Activated CD8-positive, alpha-beta T cell treated with anti-CD3 and anti-CD28 coated beads, Interleukin-2, amount 10 ng/mL, durations not matched to agents 7 days and 5 days (primary cell): ENCODE measurements at places on chromosomes 3 and 15.
A peak's percentile ranks its signal among the peaks of the same experiment; 100 is the strongest.

DNA sequence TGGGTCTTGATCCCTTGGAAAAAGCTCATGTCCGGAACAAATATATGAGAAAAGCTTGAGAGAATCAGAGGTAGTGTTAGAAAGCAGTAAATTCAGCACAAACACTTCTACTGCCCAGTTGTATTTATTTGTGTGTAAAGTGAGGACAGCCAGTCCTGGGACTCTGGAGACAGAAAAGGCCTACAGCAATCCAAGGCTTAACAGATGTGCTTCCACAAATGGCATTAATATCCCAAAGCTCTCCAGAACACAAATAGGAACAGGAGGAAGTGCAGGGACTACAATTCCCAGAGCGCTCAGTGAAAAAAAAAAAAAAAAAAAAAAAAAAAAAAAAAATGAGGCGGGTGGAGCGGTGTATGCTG is 390 bp upstream of the AP2M1 start:
- no peaks in the 10 kb centered on the region for H3K27me3 ChIP-seq
- peaks cover 27% of the 10 kb centered on the region for H3K36me3 ChIP-seq
- H3K4me1 ChIP-seq, result peaks cover 31% of the 10 kb centered on the region
- peak overlapping the region; percentile 87 for H3K4me3 ChIP-seq
- H3K27ac ChIP-seq, result peak overlapping the region; percentile 86
- no peak for DNase-seq

- H3K4me3 ChIP-seq, result no peak overlapping the region
- DNase-seq, result peak; percentile 70
- H3K27ac ChIP-seq, result no peak overlapping the region
- H3K27me3 ChIP-seq, result no peaks in the 10 kb centered on the region
- no peaks in the 10 kb centered on the region for H3K36me3 ChIP-seq
Measured at GRCh38 chr15:68383161-68384074, 48.5 kb downstream of the ITGA11 start.

- H3K4me3 ChIP-seq, result peak overlapping the region; percentile 73
- no peak for DNase-seq
- peaks cover 37% of the 10 kb centered on the region for H3K27me3 ChIP-seq
- H3K27ac ChIP-seq, result no peak overlapping the region
- H3K4me1 ChIP-seq, result peaks cover 12% of the 10 kb centered on the region
Measured at GRCh38 chr15:40253167-40253790, 14.4 kb downstream of the PAK6 start.

- no peak overlapping the region for H3K27ac ChIP-seq
- H3K4me1 ChIP-seq, result peaks cover 5% of the 10 kb centered on the region
- H3K4me3 ChIP-seq, result no peak overlapping the region
Measured at GRCh38 chr15:81107889-81108288, 26.2 kb upstream of the CFAP161 start.

DNA sequence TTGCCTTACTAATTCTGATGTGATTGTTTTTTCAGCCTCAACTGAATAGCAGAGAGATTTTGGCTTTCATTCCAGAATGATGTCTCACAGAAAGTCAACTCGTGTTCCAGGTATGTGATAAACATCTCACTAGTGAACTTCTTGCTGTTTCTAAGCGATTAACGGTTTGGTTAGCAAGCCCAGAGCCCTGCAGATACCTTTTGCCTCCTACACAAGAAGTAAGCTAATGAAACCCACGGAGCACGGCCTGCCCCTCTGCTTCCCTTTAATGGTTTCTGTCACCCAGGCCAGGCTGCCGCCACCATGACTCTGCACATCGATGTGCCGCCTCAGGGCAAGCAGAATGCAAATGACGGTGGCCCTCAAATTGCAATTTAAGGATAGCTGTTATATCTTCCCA is 155.9 kb upstream of the ICE2 start:
- no peak for DNase-seq
- H3K36me3 ChIP-seq, result no peaks in the 10 kb centered on the region
- peaks cover 12% of the 10 kb centered on the region for H3K27me3 ChIP-seq
- peaks cover 12% of the 10 kb centered on the region for H3K4me1 ChIP-seq

DNA sequence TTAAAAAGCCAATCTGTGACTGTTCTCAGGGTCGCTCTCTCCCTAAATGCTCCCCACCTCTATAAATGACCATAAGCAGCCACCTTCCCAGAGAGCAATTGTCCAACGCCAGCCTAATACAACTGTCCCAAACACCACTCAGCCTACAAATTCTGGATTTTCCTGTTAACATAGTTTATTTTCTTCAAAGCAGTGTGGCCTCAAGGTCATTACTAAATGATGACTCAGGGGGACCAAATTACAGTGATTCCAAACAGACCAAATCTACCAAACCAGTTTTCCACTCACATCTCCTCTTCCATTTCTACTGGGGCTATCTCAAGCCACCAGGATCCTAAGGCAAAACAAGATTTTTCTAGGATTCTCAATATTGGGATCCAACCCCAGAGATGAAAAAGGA is 22.5 kb downstream of the HEXA start:
- no peak overlapping the region for H3K27ac ChIP-seq
- no peaks in the 10 kb centered on the region for H3K27me3 ChIP-seq
- peaks cover 35% of the 10 kb centered on the region for H3K36me3 ChIP-seq
- no peak for DNase-seq

DNA sequence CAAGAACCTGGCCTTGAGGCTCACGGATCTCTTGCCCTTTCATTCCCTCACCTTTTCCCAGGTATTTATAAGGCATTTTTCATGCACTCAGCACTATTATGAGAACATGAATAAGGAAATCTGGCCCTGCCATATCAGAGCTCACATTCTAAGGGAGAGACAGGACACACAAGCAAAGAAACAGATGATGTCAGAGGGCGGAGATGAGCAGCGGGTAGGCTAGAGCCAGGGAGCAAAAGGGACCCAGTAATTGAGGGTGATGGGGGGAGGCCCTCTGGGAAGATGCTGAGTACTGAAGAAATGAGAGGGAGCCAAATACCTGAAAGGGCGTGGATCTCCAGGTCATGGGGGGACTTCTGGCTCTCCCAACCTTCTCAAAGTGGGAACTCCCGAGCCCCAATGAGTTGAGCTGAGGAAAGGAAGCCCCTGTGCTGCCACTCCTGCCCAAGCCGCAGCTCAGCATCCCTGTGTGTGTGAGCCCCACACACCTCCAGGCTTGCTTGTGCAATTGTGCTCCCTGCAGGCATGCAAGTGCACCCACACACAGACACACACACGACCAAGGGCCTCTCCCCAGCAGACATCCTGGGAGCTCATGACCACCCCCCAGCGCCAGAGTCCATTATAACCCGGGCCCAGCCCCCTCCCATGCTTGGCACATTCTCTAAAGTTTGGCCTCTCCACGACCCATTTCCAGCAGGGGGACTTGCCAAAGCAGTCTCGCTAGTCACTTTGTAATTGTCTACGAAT is 81.4 kb upstream of the PXYLP1 start:
- H3K4me3 ChIP-seq, result no peak overlapping the region
- H3K27ac ChIP-seq, result no peak overlapping the region
- H3K36me3 ChIP-seq, result no peaks in the 10 kb centered on the region
- no peak for DNase-seq

DNA sequence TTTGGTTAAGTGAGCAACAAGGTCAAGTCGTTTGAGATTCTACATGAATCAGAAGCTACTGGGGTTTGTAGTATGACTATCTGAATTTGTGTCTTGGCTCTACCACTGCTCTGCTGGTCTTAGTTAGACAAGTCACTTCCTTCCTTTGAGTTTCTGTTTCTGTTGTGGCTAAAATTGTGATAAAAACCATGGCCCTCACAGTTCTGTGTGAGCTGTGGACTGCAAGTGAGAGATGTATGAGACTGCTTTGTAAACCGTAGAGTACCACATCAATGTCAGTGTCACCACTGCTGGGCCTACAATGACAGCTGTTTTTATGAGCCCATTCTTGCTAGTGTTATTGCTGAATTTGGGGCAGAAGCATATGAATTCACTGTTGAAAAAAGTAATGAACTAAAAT is 32.7 kb downstream of the RARB start:
- H3K36me3 ChIP-seq, result no peaks in the 10 kb centered on the region
- no peak overlapping the region for H3K4me3 ChIP-seq
- peak; percentile 36 for DNase-seq
- H3K27ac ChIP-seq, result peak overlapping the region; percentile 43
- H3K27me3 ChIP-seq, result peaks cover 4% of the 10 kb centered on the region

GRCh38 chr3:23840521-23840920 is 34.8 kb downstream of the UBE2E1 start:
- no peaks in the 10 kb centered on the region for H3K36me3 ChIP-seq
- DNase-seq, result no peak
- H3K4me1 ChIP-seq, result no peaks in the 10 kb centered on the region
- H3K27ac ChIP-seq, result no peak overlapping the region
- no peaks in the 10 kb centered on the region for H3K27me3 ChIP-seq

DNA sequence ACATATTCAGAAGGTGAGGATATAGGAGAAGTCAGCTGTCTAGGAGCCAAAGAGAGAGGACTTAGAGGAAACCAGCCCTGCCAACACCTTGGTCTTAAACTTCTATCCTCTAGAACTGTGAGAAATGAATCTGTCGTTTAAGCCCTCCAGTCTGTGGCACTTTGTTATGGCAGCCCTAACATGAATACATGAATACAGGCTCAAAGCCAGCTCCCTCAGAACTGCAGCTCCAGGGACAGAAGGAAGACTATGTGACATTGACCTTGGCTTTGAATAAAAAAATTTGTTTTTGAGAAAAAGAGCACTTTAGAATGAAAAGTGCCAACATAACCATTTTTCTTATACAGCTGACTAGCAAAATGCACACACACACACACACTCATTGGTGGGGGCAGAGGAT is 110.9 kb upstream of the ATP2B2 start:
- peaks cover 7% of the 10 kb centered on the region for H3K27me3 ChIP-seq
- DNase-seq, result no peak
- H3K36me3 ChIP-seq, result no peaks in the 10 kb centered on the region
- no peaks in the 10 kb centered on the region for H3K4me1 ChIP-seq
- H3K4me3 ChIP-seq, result no peak overlapping the region

- H3K4me1 ChIP-seq, result peaks cover 21% of the 10 kb centered on the region
- DNase-seq, result no peak
- H3K36me3 ChIP-seq, result no peaks in the 10 kb centered on the region
- no peak overlapping the region for H3K27ac ChIP-seq
- H3K4me3 ChIP-seq, result no peak overlapping the region
Measured at GRCh38 chr15:98773616-98774015, 125.3 kb downstream of the IGF1R start.

- no peak overlapping the region for H3K27ac ChIP-seq
- H3K27me3 ChIP-seq, result no peaks in the 10 kb centered on the region
- DNase-seq, result no peak
- peaks cover 50% of the 10 kb centered on the region for H3K4me1 ChIP-seq
- no peak overlapping the region for H3K4me3 ChIP-seq
Measured at GRCh38 chr3:152375546-152375945, 106.8 kb downstream of the MBNL1 start.

DNA sequence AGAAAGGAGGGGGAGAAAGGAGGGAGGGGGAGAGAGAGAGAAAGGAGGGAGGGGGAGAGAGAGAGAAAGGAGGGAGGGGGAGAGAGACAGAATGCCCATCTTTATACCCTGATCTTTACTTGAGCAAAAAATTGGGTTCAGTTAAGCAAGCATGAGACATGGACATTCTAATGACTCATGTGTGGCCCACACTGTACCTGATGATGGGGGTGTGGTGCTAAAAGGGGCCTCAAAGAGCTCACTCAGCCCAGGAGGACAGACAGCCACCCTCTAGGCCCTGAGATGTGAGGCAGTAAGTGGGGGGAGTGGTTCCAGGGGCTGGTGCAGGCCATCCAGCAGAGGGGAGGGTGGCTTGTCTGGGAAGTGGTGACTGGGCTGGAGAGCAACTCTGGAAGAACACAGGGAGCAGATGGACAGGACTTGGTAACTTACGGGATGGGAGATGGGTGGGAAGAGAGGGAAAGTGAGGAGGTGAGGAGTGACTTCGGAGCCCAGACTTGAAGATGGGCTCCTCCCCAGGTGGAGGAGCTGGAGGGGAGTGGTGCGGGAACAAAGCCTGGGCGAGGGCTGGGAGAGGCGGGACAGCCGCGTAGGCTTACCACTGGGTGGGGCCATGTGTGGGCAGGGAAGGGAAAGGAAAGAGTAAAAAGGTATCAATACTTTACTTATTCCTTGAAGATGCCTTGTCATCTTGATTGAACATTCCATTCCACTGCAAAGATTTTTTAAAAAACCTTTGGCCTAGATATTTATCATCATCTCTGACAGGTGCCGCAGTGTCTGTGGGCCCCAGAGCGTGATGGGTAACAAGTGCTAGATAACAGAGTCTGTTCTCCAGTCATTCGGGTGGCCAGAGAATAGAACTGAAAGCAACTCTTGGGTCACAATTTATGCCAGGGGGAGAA is 32.3 kb downstream of the TSPAN3 start:
- H3K4me1 ChIP-seq, result no peaks in the 10 kb centered on the region
- H3K36me3 ChIP-seq, result peaks cover 76% of the 10 kb centered on the region
- DNase-seq, result peak; percentile 23

- H3K27ac ChIP-seq, result no peak overlapping the region
- no peak for DNase-seq
- H3K27me3 ChIP-seq, result peaks cover 3% of the 10 kb centered on the region
- H3K36me3 ChIP-seq, result no peaks in the 10 kb centered on the region
- H3K4me3 ChIP-seq, result no peak overlapping the region
Measured at GRCh38 chr3:66098436-66098835, 59.7 kb upstream of the MAGI1 start.

DNA sequence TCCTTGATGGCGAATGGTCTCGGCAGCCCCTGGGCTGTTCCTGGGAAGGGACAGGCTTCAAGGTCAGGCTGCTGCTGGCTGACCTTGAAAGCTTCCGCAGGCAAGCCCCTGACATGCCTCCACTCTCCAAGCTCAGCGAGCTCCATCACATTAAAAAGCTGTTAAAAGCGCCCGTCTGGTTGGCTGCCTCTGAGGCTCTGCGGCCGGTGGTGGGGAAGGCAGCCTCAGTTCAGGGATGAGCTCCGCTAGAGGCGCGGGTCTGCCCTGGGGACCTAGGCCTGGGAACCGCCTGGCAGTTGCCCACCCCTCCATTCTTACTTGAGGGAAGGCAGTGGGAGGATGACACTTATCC is 103.8 kb downstream of the LINGO1 start:
- peaks cover 8% of the 10 kb centered on the region for H3K27me3 ChIP-seq
- H3K4me3 ChIP-seq, result no peak overlapping the region
- no peak overlapping the region for H3K27ac ChIP-seq
- no peaks in the 10 kb centered on the region for H3K36me3 ChIP-seq

DNA sequence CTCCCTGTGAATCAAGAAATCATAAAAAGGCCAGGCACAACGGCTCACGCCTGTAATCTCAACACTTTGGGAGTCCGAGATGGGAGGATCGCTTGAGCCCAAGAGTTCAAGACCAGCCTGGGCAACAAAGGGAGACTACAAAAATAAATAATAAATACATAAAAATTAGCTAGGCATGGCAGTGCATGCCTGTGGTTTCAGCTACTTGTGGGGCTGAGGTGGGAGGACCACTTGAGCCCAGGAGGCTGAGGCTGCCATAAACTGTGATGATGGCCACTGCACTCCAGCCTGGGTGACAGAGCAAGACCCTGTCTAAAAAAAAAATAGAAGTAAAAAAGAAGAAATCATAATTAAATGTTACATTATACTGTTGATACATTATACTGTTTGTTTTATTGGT is 28.0 kb upstream of the DCUN1D1 start:
- H3K36me3 ChIP-seq, result peaks cover 2% of the 10 kb centered on the region
- no peak for DNase-seq
- no peak overlapping the region for H3K27ac ChIP-seq
- no peaks in the 10 kb centered on the region for H3K27me3 ChIP-seq
